Lower lobe of right lung (tissue), 2 donors: ENCODE measurements at places on chromosomes 1 and 21. TPM values are rescaled to one million over a fixed set of nuclear protein-coding genes. Genes with fewer than 3 reads are reported as not detected.

- no peak for DNase-seq
These were observed 18.8 kb downstream of the LAMB3 start for GRCh38 chr1:209633335-209633997.

- no peak for DNase-seq
These were observed 12.6 kb downstream of the FALEC start for GRCh38 chr1:150528196-150528595.

GRCh38 chr1:93880731-93881130 lies 1.7 kb upstream of the DNTTIP2 start:
- no peak for DNase-seq

DNA sequence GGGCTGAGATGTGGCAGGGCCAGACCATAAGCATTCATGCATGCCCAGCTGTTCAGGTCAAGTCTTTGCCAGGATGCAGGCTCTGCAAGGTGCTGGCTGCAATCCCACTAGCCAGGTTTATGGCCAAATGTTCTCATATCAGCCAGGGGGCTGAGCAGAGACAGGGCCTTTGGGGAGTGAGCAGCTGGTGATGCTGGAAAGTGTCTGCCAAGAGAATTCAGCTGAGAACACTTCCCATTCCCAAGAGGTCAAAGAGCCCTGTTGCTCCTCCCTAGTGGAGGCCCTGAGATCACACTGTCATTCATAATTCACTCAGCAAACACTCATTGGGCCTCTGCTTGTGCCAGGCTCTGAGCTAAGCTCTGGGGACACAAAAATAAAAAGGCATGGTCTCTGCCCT lies 150.3 kb downstream of the DMRTA2 start:
- no peak for DNase-seq

DNA sequence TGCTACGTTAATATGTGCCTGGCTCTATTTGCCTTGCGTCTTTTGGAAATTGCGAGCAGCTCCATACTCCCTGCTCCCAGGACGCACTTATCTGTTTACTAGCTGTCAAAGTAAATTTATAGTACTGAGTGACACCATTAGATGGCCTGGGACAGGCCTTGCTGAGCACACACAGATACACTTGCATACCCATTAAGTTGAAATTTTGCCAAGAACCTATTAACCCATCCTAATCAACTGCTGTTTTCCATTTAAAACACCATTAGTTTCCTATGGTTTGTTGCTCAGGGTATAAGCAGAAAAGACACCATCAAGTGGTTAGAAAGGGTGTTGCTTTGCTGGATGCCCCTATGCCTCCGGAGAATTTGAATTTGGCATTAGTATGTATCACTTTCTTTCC lies 187.3 kb downstream of the SLC44A5 start:
- no peak for DNase-seq

DNA sequence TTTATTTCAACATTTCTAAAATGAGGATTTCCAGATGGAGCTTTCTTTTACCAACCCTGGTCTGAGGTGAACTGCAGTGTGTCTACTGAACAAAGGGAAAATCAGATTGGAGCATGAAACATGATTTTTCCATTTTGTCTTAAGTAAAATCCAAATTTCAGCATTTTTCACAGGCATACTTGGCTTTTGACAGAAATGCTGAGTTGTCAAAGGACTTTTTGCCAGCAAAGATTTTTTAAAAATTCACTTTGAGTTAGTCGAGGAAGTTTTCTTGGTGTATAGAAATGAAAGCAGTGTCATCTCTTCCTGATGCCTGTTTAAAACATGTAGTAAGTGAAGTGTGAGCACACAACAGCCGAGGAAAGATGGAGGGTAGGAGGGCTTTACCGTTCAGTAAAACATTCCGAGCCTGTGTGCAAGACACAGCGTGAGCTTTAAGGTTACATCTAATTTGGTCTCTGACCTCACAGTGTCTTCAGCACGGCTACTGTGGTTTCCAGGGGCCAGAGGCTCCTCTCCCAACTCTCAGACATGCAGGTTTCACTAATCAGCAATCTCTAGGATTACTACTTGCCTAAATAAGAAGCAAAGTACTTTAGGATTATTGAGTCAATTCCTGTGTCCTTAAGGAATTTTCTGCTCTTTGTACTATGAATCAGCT lies 45.9 kb downstream of the SAMD13 start:
- no peak for DNase-seq

- no peak for DNase-seq
These were observed 10.1 kb downstream of the NEK7 start for GRCh38 chr1:198166900-198167299.

GRCh38 chr1:30291526-30291925 lies 431.9 kb downstream of the MATN1 start:
- DNase-seq, result no peak

GRCh38 chr1:19219451-19219850 lies 9.4 kb upstream of the UBR4 start:
- no peak for DNase-seq

- no peak for DNase-seq
These were observed 432.9 kb downstream of the SETD4 start for GRCh38 chr21:35627462-35627861.

DNA sequence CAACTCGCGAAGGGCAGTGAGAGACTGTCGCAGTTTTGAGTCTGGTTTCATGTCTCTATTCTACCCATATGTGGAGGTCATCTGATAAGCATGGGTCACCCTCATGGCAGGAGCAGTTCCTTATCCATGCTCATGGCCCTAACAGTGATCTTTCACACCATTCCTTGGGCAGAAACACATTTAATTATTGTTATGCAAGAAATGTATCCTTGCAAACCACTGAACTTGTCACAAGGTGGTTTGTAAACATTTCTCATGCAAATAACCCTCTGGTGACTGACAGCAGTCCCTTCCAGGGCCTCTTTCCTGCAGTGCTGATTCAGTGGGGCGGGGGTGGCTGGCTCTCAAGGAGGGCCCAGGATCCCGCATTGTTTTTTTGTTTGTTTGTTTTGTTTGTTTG lies 421.4 kb upstream of the RUNX1 start:
- no peak for DNase-seq

DNA sequence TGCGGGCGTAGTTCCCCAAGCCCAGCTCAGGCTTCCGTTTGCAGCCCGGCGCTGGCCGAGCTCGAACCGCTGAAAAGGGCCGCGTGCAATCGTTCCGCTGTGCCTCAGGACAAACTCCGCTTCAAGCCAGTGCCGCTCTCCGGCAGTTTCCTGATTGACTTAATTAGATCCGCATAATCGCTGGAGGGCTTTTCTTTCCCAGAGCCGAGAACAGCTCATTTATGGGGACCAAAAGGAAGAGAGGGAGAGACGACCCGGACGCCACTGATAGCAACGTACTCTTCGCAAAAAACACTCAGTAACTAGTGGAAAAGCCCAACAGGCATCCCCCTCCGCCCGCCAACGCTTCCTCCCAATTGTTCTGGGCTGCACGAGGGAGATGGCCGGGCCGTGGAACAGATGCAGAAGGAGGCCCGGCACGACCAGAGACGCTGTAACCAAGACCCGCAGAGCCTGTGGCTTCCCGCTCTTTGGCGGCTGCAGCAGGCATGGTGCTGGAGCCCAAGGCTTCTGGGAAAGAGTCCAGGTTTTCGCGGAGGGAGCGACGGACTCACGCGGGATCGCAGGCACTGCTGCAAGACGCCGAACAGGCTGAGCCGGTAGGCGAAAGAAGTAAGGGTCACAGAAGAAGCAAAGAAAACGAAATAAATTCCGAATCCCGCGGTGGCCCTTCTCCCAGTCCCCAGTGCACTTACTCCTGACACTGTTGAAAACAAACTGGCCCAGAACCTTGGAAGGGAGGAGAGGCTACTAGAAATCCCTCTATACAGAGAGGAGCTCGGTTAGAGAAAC lies 3.6 kb upstream of the FOXD2 start:
- DNase-seq, result peak; percentile 62

DNA sequence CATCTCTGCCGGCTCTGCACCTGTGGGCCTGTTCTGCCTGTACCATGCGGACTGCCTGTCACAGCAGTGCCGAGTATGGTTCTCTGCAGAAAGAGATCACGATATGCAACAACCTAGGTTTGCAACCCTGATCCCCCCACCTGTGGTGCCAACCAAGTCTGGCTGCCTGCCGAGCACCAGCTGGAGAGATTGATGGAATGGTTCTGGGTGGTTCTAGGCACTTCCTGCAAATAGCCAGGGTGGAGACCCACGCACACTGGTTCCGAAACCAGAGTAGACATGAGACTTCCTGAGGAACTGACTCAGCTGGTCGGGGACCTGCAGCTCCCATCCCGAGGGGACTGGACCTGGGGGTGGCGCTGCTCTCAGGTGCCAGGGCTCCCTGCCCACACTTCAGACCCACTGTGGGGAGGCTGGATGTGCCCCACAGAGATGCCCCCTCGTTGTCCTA lies 5.4 kb downstream of the TPRG1L start:
- peak; percentile 48 for DNase-seq

DNA sequence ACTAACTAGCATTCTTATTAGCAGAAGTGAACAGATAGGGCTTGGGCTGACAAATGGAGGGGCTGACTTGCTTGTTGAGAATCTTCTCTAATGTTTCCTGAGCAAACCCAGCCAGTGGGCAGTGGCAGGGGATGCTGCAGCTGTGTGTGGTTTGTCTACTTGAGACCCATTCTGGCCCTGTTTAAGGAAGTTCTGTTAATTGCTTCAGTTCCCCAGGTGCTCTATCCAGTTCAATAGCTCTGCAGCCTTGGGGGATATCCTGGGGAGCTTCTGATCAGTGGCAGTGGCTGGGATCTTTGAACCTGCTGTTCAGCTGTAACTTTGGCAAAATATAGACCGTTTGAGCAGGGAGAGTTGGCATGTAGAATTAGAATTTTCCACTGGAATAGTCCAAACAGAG lies 137.4 kb downstream of the ZNF326 start:
- no peak for DNase-seq

DNA sequence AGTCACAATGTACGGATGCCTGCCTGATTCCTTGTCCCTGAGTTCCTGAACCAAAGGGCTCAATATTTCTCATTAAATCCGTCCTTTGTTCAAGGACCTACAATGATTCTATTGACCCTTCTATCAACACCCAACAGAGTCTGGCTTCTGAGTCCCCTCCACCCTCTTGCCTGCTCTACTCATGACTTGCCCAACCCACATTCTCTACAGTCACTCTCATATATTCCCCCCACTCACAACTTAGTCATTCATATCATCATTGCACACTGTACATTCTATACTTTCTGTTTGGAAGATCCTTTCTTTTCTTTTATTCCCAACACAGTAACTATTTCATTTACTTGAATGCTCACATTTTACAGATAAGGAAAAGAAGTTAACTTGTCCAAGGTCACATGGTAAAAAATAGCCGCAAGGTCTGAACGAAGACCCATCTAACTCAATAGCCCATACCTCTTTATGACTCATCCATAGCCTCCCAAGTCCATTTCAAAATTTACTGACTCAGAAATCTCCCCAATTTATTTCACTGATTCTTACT lies 3.6 kb downstream of the OTUD7B start:
- DNase-seq, result no peak

- no peak for DNase-seq
These were observed 8.5 kb upstream of the NFIA start for GRCh38 chr1:61073871-61074270.

Gene NEXN
- 16.5 TPM for total RNA-seq

Gene MYCL
- 3.9 TPM for total RNA-seq

Gene METTL13
- 25.1 TPM for total RNA-seq
